ENCODE measurements at places on chromosomes 2 and 18. TPM values are rescaled to one million over a fixed set of nuclear protein-coding genes. Genes with fewer than 3 reads are reported as not detected.

DNA sequence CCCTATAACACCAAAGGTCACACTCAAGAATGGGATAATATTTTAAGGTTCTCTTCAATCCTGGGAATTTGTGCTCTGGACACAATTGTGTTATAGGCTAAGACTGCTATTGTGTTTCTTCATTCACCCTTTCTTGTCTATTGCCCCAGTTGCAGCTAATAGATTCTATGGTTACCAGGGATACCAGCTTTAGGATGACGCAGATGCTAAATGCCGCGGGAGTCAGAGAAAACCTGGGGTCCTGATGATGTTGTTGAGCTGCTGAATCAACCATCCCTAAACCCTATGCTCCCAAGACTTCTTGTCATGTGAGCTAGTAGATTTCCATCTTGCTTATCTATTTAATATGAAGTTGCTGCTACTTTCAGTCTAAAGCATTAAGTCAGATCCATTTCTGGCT is 5.4 kb downstream of the CRYGD start:
- no peak for DNase-seq

DNA sequence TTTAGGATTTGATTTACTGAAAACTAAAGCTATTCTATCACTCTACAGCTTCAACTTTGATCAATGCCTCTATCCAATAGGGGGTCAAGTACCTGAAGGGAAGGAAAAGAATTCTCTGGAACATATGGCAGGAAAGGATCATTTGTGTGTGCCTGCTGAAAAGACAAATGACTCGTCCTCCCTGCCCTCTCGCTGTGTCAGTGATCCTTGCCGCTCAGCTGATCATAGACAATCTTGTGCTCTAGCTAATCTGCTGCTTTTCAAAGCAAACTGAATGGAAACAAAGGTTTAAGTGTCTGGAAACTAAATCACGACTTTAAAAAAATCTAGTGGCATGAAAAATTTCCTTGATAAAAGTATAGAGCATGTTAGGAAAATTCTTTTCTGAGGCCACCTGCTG is 75.6 kb upstream of the CPO start:
- no peak for DNase-seq

DNA sequence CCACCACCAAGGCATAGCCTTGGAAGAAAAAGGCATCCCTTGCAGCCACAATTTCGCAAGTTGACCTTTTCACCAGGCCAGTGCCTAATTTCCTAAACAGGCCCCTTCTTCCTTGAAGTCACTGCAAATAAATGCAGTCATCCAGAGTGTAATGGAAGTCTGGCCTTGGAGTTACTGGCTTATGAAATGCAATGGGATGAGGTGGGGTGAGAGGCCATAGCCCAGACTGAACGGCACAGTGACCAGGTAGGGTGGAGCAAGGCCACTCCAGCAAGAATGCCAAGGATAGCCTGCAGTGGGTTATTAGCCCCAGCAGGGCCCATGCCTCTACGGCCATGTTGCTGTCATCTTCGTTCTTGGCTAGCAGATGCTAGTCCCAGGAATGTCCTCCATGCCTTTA is 68.4 kb downstream of the BCL11A start:
- DNase-seq = no peak

DNA sequence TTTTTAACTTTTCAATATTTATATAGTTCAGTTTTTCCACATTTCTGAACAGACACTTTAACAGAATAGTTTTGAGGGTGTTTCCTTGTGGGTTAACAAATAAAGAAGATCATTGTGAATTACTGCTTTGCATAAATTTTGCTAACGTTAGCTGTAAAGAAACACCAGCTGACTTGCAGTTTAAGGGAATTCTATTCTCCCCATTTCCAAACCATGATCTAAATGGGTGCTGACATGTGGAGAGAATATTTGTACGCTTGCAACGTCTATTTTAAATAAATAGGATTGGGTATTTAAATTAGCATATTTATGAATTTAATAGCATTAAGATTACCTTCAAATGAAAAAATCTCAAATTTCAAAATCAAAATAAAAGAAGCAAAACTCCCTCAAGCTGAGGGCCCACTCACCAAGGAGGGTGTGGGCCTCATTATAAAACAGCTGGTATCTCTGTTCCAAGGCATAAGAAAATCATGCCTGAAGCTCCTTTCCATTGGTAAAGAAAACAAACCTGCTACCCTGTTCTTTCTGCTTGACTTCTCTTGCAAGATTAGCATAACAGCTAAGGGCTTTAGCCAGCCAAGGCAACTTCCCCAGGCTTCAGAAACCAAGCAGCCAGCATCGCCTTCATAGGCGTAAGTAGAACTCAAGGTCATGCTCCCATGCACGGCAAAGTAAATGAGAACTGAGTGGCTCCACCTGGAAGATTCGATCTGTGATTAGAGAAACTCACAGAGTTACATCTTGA is 3.2 kb downstream of the MRO start:
- DNase-seq = no peak

DNA sequence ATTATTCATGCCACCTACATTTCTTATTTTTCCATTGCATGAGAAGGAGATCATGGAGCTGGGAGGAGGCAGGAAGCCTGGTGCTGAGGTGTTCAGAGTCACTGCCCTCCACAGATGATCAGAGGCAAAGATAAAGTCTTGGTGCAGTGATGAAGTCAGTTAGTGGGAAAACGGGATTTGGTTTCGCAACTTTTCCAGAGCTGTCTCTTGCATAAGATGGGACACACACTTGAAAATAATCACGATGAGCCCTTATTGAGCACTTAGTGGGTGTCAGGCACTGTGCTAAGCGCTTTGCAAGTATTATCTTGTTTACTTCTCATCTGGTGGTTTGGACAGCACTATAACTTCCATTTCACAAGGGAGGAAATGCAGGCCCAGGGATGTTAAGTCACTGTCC is 222.1 kb upstream of the SMAD2 start:
- DNase-seq = no peak

- DNase-seq = peak; percentile 69
These were observed 19.6 kb downstream of the TUBB6 start for GRCh38 chr18:12327510-12328178.

DNA sequence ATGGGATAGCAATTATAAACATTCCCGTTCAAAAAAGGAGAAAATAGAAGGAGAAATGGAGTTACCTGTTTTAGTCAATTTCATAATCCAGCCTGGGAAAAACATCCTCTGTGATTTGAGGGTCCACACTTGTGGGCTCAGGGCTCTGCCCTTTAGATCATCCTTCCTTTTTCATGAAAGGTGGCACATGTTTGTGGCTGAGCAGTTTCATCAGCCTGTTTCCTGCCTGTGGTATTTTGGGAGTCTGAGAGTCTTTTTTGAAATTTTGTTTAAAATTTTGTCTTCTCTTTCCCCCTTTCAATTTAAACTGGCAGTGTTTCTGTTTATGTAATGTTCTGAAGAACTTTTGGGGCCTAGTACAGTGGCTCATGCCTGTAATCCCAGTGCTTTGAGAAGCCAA is 84.0 kb downstream of the KIAA1328 start:
- DNase-seq = no peak

The COL3A1 gene
- total RNA-seq = 0.43 TPM

The SLC5A7 gene
- not detected for total RNA-seq

The GREB1 gene
- 0.23 TPM for total RNA-seq

Measured in activated T-helper 2 cell treated with anti-CD3 and anti-CD28 coated beads, Interferon-gamma antibody, Interleukin-2, Interleukin-4, amounts not matched to agents 10 μg/mL and 5 μg/mL and 100 μg/mL, durations not matched to agents 14 hours and 24 hours and 36 hours (primary cell).